ENCODE measurements at places on chromosomes 16 and 17.

GRCh38 chr17:49871211-49871610 lies 23.3 kb upstream of the TAC4 start:
- no peak for DNase-seq

GRCh38 chr16:59510008-59510424 lies 775.9 kb upstream of the GOT2 start:
- no peak for DNase-seq

DNA sequence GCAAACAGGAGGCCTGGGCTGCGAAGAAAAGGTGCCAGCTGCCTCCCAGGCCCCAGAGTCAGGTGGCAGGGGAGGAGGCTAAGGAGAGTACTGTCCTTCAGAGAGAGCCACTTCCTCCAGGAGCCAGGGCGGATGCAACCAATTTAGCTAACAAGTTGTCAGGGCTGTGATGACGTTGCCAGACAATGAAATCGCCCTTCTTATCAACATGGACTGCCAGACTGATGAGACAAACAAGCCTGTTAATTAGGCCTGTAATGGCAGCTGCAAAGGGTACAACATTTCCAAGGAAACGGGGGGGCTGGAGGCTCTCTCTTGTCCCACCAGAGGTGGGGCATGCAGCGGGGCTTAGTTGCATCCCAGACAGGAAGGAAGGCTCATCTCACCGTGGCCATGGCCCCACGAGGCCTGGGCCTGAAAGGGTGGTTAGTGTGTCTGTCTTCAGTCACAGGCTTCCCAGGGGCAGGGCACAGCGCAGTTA lies 111.8 kb downstream of the SDK2 start:
- DNase-seq, result no peak

DNA sequence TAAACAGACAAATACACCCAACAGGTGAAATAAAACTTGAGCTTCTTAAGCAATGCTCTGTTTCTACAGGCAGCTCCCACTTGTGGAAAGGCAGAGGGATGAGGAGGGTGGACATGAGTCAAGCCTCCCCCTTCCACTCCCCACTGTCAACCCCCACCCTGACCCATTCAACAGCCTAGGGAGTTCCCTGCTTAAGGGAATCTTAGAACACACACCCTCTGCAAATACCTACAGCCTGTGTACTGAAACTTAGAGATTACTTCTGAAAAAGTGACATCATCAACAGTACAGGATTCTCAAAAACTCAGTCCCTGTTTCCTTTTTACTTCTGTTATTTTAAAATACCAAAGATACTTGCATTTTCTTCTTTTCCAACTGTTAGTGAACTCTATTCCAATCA lies 345.4 kb downstream of the SOX9 start:
- DNase-seq, result no peak

- DNase-seq, result no peak
Observed at GRCh38 chr16:53084746-53085334, 30.0 kb downstream of the CHD9 start.

DNA sequence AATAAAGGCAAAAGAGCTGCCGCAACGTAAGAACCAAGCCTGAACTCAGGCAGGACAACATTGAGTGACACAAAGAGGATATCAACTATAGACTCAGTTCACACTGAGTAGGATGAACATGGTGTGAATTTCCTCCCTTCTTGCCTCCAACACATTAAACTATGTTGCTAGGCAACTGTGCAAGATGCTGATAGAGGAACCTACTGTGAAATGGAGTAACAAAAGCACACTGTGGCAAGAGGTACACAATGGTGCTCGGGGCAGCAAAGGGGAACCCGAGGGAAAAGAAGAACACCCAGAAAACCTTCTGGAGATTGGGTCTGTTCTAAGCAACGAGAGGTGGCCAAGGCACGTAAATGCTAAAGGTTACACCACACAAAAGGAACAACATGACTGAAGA lies 34.1 kb downstream of the GRB2 start:
- DNase-seq, result no peak

GRCh38 chr16:1533443-1533951 lies at the start of gene TMEM204:
TMEM204 (plus strand) TSS chr16:1533666; CDS start chr16:1534276, 610 bp downstream.
- peak; percentile 70 for DNase-seq

DNA sequence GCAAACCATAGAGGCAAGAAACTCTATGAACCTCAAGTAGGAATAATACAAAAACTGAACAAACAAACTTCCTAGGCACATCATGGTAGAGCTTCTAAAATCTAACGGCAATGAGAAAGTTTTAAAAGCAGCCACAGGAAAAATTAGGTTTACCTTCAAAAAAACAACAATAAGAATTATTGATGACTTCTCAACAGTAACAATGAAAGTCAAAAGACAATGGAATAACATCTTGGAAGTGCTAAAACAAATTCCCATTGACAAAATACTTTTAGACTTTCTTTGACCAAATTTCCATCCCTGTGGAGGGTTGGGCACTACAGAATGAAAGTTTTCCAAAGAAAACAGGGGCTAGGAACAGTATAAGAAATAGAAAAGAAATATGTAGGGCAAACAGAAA lies 222.9 kb upstream of the ERCC4 start:
- DNase-seq, result no peak

DNA sequence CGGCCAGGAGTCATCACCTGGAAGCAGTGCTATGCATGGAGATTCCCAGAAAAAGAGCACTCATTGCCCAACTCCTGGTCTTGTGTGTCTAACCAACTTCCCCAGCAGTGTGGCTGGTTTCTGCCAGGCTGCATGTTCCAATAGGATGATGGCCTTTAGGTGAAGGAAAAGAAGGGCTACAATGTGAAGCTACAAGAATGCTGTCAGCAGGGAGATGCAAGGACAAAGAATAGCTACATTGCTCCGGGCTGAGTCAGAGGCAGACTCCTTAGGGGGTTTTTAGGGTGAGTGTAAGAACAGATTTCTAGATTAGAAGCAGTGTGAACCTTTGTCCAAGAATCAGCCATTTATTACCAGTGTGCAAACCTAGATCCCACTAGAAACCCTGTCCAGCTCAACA lies 63.0 kb upstream of the DNAH9 start:
- DNase-seq, result no peak

- no peak for DNase-seq
Observed at GRCh38 chr16:54430491-54431030, 144.0 kb upstream of the IRX3 start.

DNA sequence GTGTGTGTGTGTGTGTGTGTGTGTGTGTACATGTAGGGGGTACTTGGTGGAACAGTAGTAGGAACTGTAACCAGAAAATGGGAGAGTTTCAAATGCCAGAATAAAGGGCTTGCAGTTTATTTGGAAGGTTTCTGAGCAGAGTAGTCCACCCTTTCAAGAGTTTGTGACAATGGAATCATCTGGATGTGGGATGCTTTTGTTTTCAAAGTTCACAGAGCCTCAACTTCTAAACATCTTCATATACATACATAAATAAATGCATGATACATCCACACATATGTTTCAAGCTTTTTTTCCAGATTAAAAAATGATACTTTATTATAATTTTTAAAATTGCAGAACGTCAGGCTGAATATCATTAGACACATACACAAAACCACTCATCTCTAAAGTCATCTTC lies 2.4 kb upstream of the PKD1L3 start:
- DNase-seq, result no peak

DNA sequence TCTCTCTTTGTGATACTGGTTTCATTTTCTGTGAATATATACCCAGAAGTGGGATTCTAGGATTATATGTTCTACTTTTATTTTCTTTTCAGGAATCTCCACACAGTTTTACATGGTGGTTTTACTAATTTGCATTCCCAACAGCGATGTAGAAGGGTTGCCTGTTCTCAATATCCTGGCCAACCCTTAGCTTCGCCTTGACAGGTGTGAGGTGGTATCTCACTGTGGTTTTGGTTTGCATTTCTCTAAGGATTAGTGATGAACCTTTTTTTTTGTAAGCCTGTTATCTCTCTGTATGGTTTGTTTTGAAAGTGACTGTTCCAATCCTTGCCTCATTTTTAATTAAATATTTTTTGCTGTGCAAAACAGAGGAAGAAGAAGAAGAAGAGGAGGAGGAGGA lies 937.7 kb downstream of the CDH8 start:
- no peak for DNase-seq

GRCh38 chr17:45299361-45299760 lies 17.5 kb downstream of the MAP3K14 start:
- DNase-seq, result no peak

DNA sequence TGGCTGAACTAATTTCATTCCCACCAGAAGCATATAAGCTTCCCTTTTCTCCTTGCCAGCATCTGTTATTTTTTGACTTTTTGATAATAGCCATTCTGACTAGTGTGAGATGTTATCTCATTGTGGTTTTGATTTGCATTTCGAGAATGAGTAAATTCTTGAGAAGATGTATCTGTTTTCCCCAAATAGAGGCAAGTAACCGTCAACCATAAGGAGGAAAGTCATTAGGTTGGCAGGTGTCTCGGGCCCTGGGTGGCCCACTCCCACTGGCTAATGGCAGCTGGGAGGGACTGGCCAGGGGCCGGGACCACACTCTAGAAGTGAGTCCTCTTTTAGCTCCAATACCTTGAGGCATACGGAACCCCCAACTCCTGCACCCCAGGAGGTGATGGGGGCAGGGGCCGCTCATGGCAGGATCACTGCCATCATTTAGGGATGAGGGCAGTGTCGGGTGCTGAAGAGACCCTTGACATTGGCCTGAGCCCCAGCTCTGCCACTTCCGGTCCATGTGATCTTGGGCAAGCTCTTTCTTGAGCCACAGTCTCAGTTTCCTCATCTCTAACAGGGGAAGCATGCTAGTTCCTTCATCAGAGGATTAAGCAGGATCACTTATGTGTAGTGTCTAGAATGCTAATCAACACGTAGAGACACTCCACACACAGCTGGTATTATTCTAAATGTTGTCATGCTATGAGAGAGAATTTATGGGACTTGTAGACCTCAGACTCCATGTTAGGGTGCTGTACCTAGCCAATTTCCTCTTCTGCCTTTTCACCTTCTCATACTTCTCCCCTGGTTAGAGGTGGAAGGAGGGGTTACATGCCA lies 44.3 kb downstream of the RGS9 start:
- DNase-seq, result peak; percentile 83

DNA sequence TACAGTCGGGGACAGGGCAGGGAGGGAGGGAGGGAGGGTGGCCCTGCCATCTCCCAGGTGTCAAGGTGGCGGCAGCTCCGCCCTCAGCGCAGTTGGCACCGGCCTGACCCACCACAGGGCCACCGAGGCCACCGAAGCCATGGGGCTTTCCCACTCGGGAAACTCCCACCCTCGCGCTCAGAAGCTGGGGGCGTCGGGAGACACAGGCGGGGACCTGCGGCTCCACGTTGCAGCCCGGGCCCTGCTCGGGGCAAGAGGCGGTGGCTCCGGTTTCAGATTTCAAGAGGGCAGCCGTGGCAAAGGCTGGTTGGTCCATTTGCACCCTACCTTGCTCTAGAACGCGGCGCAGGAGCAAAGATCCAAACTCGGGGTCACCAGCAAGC lies 544 bp downstream of the CYB561 start:
- DNase-seq, result no peak

DNA sequence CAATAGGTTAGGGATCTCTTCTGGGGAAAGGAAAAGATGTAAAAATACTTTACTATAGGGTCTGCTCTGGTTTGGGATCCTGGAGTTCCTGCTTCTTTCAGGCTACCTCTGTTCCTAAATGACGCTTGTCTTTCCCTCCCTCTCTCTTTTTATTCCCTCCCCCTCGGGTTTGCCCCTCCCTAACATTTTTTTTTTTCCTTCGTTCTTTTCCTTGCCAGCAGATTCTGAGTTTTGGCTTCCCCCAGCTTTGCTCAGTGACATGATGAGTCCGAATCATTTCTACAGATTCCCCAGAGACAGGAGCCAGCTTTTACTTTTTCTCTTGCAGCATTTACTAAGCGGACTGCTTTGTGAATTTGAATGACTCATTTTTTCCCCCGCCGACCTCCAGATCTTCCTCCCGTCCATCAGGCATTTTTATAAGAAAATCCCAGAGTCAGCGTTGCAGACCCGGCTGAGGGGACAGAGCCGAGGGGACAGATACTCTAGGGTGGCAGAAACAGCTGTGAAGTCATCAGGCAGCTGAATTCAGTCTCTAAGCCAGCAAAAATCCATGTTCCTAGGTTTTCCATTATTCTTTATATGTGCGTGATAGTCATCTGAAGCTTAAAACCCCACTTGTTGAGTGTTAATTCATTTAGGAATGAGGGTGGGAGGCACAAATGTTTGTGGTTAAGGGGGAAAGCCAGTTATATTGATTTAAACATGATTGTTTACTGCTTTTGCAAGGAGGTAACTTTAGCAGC lies at the start of gene TMEM100:
TMEM100 (minus strand) TSS at position 123 of the 746 bp plus-strand sequence. CDS start 1,794 bp downstream, outside the sequence.
- DNase-seq, result no peak

DNA sequence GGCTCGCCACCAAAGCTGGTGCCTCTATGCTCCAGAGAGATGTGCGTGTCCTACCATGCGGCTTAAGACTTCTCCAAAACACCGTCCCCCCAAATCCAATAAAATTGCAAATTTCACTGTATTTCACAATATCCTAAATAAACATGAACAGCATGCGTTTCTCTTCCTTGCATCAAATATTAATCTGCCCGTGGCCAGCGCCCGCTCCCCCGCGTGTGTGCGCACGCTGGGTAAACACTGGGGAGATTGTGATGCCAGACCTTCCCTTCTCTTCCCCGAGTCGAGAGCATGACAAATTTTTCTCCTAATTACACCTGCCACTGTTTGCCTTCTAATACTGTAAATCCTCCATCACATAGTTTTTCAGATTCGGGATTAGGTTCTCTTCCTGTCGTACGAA lies 148.1 kb downstream of the MRM1 start:
- no peak for DNase-seq

DNA sequence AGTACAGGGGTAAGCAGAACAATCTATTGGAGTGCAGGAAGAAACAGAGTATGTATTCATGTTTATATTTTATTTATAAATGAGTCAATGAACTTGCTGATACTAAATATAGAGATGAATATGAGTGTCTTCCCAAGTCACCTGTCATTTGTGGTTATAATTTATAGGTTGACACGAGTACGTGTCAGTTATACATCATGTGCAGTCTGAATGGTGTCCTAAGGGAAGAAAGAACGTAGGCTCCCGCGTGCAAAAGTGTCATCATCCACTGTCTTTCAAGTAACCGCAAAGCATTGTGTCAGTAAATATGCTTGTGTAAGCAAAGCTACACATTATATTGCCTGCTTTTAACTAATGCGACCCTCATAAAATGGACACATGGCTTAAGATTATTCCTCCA lies 786.1 kb downstream of the KCNJ2 start:
- no peak for DNase-seq

- no peak for DNase-seq
Observed at GRCh38 chr17:78544881-78545755, 32.1 kb downstream of the DNAH17 start.

DNA sequence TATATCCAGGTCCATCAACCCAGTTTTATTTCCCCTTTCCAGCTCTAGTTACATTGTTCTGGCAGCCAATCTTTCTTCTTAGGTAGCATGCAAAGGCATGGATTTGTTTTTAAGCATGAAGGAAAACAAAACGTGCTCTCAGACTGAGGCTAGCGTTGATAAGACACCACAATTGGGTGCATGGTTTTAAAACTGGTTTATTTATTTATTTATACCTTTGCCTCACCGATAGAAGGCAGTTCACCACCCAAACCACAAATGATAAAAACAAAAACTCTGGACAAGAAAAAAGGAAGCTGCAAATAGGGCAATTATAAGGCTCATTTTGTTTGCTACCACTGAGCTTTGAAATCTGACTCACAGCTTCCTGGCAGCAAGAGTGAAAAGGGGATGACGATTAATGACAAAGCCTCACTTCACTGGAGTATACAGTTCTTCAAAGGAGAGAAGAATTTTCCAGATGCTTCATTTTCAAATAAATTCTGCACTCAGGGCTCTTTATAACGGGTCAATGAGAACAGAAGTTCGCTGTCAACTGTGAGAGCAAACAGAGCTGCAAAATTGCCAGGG lies 278.4 kb upstream of the IRX5 start:
- DNase-seq, result no peak

Measured in activated CD8-positive, alpha-beta memory T cell treated with anti-CD3 and anti-CD28 coated beads, Interleukin-2, amount 50 U/mL, for 48 hours (primary cell).